NCI-H510A treated with DMSO at 0.1 percent for 48 hours (cell line): ENCODE measurements at places on chromosomes 11 and 22.

GRCh38 chr11:12754582-12755234 is 80.5 kb downstream of the TEAD1 start:
- no peak for DNase-seq

DNA sequence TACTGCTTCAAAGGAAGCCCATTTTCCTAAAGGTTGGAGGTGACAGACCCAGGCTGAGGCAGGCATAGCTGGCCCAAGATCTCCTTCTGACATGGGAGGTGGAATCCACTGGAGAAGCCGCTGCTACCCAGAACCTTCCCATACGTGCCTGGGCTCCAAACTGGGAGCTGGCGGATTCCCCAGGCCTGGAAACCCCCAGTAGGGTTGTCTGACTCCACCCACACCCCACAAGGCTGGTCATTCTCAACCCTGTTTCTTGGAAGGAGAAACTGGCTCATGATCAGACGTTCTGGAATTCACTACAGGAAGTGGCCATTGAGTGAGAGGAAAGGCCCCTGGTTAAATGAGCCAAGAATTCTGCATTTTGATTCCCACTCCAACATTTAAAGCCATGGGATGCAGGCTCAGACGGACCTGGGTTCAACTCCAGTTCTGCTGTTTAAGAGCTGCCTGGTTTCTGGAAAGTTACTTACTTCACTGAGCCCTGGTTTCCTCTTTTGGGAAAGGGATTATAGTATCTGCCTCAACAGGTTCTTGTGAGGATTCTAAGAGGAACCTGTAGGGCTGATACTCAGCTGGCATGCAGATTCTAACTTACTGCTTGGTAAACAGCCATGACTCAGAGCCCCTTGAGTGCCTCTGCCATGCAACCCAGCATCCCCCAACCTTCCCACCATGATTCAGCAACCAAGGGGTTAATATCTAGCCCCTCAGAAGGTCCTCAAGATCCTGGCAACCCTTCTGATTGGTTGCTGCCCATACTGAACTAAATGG is 19.4 kb upstream of the TSKU start:
- no peak for DNase-seq

- DNase-seq, result no peak
Observed at GRCh38 chr11:121412711-121413415, 39.3 kb upstream of the SORL1 start.

DNA sequence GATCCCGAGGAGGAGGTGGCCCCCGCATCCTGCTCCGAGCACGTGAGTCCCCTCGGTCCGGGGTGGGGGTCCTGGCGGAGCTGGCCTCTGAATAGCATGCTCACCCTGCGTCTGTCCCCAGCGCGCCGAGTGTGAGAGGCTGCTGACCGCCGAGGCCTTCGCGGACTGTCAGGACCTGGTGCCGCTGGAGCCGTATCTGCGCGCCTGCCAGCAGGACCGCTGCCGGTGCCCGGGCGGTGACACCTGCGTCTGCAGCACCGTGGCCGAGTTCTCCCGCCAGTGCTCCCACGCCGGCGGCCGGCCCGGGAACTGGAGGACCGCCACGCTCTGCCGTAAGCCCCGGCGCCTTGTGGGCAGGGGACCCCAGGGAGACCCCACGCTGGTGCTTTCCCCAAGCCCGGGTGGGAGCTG is 3.5 kb downstream of the MUC2 start:
- no peak for DNase-seq

DNA sequence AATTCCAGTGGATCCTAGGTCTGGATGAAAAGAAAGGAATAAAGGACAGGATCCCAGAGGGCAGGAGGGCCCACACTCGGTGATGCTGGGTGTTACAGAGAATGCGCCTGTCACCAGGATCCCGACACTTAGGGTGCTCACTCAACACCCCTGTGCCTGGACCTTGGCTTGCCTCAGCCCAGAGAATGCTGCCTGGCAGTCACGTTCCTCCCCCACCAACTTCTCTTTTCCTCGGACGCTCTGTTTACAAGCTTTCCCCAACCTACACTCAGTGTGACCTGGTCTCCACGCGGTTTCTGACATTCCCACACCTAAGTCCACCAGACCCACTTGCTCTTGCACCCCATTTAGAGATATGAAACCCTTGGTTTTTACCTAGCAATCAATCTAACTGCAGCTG is 38.0 kb upstream of the ETS1 start:
- no peak for DNase-seq

DNA sequence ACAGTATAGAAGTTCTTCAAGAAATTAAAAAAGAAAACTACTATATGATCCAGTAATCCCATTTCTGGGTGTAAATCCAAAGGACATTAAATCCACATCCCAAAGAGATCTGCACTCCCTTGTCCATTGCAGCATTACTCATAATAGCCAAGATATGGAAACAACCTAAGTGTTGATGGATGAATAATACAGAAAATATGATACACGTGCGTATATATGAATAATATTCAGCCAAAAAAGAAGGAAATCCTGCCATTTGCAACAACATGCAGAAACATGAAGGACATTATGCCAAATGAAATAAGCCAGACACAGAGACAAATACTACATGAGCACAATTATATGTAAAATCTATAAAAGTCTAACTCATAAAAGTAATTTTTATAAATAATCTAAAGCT is 306.3 kb upstream of the ANO3 start:
- DNase-seq, result no peak

DNA sequence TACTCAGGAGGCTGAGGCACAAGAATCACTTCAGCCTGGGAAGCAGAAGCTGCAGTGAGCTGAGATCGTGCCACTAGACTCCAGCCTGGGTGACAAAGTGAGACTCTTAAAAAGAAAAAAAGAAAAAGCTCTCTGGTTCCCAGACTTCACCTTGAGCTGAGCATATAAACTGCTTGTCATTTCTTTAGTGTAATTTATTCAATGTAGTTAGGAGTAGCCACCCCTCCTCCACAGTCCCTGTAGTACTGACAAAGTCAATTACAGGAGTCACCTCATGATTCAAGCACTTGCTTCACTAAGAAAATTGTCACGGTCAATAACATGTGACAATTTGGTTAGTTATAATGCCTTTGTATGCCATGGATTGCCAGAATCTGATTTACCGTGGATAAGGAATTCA is 7.2 kb downstream of the OR4D10 start:
- DNase-seq, result no peak

- DNase-seq, result peak; percentile 28
Observed at GRCh38 chr11:64007629-64008282, 21.5 kb downstream of the OTUB1 start.

GRCh38 chr22:43554259-43554636 is 142.4 kb downstream of the MPPED1 start:
- no peak for DNase-seq
